ENCODE measurements at places on chromosomes 16 and 17.
A peak's percentile ranks its signal among the peaks of the same experiment; 100 is the strongest.

DNA sequence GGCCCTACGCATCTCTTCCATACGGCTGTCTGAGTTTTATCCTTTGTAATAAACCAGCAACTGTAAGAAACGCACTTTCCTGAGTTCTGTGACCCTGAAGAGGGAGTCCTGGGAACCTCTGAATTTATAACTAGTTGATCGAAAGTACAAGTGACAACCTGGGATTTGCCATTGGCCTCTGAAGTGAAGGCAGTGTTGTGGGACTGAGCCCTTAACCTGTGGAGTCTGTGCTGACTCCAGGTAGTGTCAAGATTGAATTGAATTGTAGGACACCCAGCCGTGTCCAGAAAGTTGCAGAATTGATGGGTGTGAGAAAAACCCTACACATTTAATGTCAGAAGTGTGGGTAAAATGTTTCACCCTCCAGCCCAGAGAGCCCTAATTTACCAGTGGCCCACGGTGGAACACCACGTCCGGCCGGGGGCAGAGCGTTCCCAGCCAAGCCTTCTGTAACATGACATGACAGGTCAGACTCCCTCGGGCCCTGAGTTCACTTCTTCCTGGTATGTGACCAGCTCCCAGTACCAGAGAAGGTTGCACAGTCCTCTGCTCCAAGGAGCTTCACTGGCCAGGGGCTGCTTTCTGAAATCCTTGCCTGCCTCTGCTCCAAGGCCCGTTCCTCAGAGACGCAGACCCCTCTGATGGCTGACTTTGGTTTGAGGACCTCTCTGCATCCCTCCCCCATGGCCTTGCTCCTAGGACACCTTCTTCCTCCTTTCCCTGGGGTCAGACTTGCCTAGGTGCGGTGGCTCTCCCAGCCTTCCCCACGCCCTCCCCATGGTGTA is 1.5 kb downstream of the GAA start:
- DNase-seq, result no peak

GRCh38 chr17:73722165-73722564 is 77.9 kb upstream of the SDK2 start:
- no peak for DNase-seq

GRCh38 chr16:84780063-84780462 is 39.7 kb upstream of the CRISPLD2 start:
- no peak for DNase-seq

GRCh38 chr17:57859601-57860413 is 10.0 kb upstream of the MRPS23 start:
- no peak for DNase-seq

DNA sequence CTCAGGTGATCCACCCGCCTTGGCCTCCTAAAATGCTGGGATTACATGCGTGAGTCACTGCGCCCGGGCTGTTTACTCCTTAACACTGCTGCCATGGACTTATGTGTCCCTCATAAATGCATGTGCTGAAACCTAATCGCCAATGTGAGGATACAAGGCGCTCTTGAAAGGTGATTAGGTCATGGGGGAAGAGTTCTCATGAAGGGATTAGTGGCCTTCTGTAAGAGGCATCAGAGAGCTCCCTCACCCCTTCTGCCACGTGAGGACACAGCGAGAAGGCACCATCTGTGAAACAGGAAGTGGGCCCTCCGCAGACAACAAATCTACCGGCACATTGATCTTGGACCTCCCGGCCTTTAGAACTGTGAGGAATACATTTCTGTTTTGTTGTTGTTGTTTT is 19.1 kb downstream of the ITPRIPL2 start:
- no peak for DNase-seq

- DNase-seq, result no peak
Measured at GRCh38 chr16:75810342-75810741, 84.1 kb upstream of the CPHXL start.

GRCh38 chr17:82021107-82021899 is 1.4 kb downstream of the CENPX start:
- peak; percentile 80 for DNase-seq

DNA sequence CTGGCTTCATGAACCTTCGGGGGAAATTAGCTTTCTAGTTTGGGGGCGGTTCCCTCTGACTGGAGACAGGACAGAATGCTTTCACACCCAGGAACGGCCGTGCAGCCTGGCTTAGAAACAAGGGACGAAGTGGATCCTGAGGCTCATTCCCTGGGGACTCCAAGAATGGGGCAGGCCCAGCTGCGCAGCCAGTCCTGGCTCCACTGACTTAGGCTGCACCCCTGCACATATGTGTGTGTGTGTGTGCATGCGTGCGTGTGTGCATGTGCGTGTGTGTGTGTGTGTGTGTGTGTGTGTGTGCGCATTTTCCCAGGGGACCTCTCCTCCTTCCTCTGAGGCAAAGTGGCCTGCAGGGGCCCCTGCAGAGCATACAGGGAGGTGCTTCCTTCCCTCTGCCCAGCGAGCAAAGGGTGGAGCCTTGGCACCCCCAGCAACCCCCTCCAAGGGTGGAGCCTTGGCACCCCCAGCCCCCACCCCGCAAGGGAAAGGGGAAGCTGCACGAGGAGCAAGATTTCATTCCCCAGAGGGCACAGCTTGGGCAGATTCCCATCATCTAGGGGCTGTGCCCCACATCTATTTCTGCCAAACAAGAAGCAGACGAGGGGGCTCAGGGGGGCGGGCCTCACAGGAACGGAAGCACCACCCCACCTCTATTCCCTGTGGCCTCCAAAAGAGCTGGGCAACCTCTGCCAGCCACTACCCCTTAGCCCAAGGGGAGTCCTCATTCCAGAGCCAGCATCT is 97.6 kb upstream of the CBX4 start:
- no peak for DNase-seq

DNA sequence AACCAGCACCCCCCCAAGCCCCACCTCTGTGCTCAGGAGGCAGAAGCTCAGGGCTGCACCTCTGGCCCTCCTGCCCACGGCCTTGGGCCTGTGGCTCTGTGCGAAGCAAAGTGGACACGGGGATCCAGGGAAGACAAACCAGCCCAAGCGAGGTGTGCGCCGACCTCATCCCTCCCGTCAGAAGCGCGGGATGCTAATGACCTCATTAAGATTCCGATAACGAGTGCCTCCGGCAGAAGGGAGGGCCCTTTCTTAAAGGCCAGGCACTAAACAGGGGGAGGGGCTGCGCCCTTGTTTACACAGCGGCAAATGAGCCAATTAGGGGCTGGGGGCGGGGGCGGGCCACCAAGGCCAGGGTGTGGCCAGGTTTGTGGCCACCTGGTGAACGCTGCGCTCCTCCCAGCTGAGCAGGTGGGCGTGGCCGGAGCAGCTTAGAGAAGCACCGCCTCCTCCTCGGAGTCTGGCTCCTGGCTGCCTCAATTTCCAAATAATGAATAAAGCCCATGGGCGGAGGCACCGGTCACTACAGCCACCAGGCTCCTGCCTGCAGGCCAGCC is 3.2 kb downstream of the CBX4 start:
- DNase-seq, result no peak

DNA sequence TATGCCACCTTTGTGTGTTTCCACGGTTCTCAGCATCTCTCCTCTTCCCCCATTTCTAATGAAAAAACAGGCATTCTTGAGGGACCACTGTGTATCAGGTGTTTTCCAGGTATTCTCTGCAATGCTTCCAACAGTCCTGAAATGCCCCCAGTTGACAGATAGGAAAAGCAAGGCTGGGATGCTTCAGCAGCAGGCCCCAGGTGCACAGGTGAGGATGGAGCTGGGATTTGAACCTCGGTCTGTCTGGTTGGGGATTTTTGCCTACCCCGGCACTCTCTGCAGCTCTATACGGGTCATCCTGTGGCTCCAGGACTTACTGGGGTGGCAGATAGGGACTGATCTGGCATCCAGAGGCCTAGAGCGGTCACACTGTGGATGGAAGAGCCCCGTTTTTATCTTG is 180.5 kb upstream of the GSE1 start:
- no peak for DNase-seq

DNA sequence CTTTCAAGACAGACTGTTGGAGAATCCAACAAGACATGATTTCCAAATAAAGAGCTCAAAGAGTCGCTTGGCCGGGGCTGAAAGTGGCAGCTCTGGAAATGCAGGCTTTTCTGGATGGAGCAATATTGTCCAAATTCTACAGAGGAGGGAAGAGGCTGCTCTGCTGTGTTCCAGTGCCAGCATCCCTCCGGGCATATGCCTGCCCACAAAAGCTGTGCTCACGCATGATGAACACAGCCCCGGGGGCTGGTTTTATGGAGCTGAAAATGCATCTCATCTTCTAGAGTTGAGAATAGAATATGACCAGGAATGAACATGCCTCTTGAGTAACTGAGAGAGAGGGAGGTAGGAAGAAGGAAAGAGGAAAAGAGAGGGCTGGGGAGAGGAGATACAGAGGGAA is 74.7 kb upstream of the TOX3 start:
- DNase-seq, result no peak

GRCh38 chr17:80633994-80634566 is 89.4 kb downstream of the RPTOR start:
- no peak for DNase-seq

- no peak for DNase-seq
Measured at GRCh38 chr16:66904428-66904845, 14.2 kb downstream of the CDH16 start.
